Thymus (tissue), 14 donors: ENCODE measurements at places on chromosomes 2 and 18.

DNA sequence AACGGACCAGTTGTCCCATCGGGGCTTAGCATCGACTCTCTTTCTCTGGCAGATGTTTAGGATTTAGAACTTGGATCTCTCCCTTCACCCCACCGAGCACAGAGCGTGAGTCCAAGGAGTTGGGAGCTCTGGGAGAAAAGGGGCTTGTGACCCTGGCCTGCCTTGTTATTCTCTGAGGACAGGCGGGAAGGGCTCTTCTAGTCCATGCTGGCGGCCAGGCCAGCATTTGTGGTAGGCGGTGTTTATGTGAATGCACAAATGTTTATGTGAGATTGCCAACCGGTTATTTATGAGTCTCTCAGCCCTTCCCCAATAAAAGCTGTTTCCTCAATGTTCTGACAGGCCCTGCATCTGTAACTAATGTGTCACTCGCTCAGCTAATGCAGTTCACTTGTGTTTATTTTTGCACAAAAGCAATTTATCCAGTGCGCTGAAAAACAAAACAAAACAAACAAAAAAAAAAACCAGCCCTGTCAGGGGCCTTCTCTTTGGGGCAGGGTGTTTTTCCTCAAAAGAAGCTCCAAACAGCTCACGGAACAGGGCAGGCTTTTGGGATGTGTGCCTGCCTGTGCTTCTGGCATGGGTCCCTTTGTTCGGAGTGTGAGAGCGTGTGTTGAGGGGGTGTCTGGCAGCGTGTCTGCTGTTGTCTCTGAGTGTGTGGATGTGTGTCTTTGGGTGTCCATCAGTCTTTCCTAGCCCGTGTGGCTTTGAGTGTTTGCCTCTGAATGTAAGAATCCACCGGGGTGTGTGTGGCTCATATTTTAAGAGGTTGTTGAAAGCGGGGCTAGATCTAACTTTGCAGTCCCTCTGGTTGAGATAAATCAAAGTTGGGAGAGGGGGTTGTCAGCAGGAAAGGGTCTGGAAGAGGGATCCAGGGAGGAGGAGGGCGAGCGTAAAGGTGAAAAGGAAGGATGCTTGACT is 52.8 kb upstream of the HAAO start:
- no peak overlapping the region for H3K4me3 ChIP-seq
- no peak for DNase-seq
- H3K27me3 ChIP-seq: no peaks in the 10 kb centered on the region
- H3K27ac ChIP-seq: no peak overlapping the region

DNA sequence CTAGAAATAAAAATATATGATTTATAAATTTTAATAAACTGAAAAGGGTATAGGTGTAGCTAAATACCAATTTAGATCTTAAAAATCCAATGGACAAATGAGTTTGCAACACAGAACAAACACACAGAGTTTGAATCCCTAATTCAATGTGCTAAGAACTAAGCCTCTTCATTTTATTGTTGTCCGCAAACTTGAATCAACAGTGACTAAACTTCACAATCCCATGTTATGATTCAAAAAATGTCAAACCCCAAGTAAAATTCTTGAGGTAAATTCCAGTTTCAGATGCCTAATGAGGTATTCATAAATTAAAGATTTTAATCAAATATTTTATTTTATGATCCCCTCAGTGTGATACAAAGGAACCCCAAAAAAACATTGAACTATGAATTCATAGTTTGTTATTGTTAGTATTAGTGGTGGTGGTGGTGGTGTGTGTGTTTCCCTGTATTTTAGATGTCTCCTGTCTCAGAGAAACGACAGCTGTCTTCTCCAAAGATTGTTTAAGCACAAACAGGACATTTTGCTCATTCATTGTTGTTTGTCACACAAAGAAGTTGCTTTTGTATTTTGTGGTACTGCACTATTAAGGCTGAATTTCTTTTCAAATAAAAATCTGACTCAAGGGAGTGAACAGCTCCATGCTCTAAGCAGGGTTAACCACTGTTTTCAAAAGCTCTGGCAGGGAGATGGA is 259.8 kb downstream of the OSR1 start:
- H3K4me3 ChIP-seq: no peak overlapping the region
- no peak overlapping the region for H3K27ac ChIP-seq
- no peaks in the 10 kb centered on the region for H3K4me1 ChIP-seq
- DNase-seq: no peak

GRCh38 chr2:50513724-50514123 is 518.2 kb downstream of the NRXN1 start:
- no peaks in the 10 kb centered on the region for H3K27me3 ChIP-seq
- H3K36me3 ChIP-seq: no peaks in the 10 kb centered on the region
- H3K27ac ChIP-seq: no peak overlapping the region
- DNase-seq: no peak
- H3K4me1 ChIP-seq: no peaks in the 10 kb centered on the region

- no peaks in the 10 kb centered on the region for H3K4me1 ChIP-seq
- H3K27me3 ChIP-seq: no peaks in the 10 kb centered on the region
- DNase-seq: no peak
- no peak overlapping the region for H3K4me3 ChIP-seq
- H3K27ac ChIP-seq: no peak overlapping the region
These were observed 275.9 kb upstream of the MAP2 start for GRCh38 chr2:209147981-209148380.

- H3K27ac ChIP-seq: no peak overlapping the region
- no peak overlapping the region for H3K4me3 ChIP-seq
- DNase-seq: peak; percentile 8
These were observed 51.7 kb upstream of the SMIM21 start for GRCh38 chr18:75478996-75479880.

DNA sequence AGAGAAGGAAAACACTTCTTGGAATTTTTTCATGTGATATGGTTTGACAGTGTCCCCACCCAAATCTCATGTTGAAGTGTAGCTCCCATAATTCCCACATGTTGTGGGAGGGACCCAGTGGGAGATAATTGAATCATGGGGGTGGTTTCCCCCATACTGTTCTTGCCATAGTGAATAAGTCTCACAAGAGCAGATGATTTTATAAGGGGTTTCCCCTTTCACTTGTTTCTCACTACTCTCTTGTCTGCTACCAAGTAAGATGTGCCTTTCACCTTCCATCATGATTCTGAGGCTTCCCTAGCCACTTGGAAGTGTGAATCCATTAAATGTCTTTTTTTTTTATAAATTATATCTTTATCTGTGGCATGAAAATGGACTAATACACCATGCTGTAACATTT is 250.7 kb downstream of the LPIN1 start:
- H3K4me3 ChIP-seq: no peak overlapping the region
- no peaks in the 10 kb centered on the region for H3K4me1 ChIP-seq
- H3K27me3 ChIP-seq: no peaks in the 10 kb centered on the region
- no peak overlapping the region for H3K27ac ChIP-seq
- H3K36me3 ChIP-seq: no peaks in the 10 kb centered on the region
- no peak for DNase-seq

- H3K27ac ChIP-seq: no peak overlapping the region
- no peaks in the 10 kb centered on the region for H3K36me3 ChIP-seq
- H3K4me1 ChIP-seq: no peaks in the 10 kb centered on the region
- no peak for DNase-seq
- H3K4me3 ChIP-seq: no peak overlapping the region
These were observed 195.2 kb downstream of the SLC8A1 start for GRCh38 chr2:40256649-40257048.

- no peak overlapping the region for H3K4me3 ChIP-seq
- DNase-seq: no peak
- no peak overlapping the region for H3K27ac ChIP-seq
These were observed 1.8 kb upstream of the CPO start for GRCh38 chr2:206937555-206937954.

GRCh38 chr18:33833842-33834241 is 255.8 kb downstream of the ASXL3 start:
- no peak overlapping the region for H3K27ac ChIP-seq
- no peaks in the 10 kb centered on the region for H3K4me1 ChIP-seq
- no peak for DNase-seq
- no peaks in the 10 kb centered on the region for H3K36me3 ChIP-seq
- no peak overlapping the region for H3K4me3 ChIP-seq

GRCh38 chr2:174535083-174535482 is 48.3 kb upstream of the GPR155 start:
- H3K27ac ChIP-seq: no peak overlapping the region
- no peaks in the 10 kb centered on the region for H3K27me3 ChIP-seq
- no peaks in the 10 kb centered on the region for H3K4me1 ChIP-seq
- H3K4me3 ChIP-seq: no peak overlapping the region

GRCh38 chr2:74131901-74132300 is 15.8 kb downstream of the BOLA3 start:
- no peaks in the 10 kb centered on the region for H3K4me1 ChIP-seq
- peaks cover 2% of the 10 kb centered on the region for H3K27me3 ChIP-seq
- H3K27ac ChIP-seq: no peak overlapping the region
- H3K4me3 ChIP-seq: no peak overlapping the region
- no peak for DNase-seq

- no peak for DNase-seq
- H3K36me3 ChIP-seq: no peaks in the 10 kb centered on the region
- no peaks in the 10 kb centered on the region for H3K4me1 ChIP-seq
- no peak overlapping the region for H3K27ac ChIP-seq
- H3K27me3 ChIP-seq: no peaks in the 10 kb centered on the region
These were observed 18.4 kb downstream of the KIAA2012 start for GRCh38 chr2:202091476-202091875.

DNA sequence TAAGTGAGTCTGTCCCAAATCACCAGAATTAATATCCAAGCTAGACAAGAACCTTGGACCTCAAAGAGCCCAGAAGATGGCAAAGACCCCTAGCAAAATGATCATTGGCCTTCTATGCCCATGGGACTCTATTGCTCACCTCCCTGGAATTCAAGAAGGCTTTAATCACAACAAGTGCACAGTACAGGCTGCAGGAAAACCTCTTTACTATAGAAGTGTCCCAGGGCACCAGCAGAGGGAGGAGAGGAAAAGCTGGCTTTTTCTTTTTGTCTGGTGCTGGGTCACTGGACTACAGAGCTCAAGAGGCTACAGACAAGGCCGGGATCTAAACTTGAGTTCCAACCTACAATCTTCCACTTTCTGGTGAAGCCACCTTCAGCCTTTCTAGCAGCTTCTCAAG is 88.3 kb upstream of the PPP1CB start:
- no peaks in the 10 kb centered on the region for H3K36me3 ChIP-seq
- no peak overlapping the region for H3K27ac ChIP-seq
- no peak for DNase-seq
- H3K27me3 ChIP-seq: no peaks in the 10 kb centered on the region
- no peak overlapping the region for H3K4me3 ChIP-seq

DNA sequence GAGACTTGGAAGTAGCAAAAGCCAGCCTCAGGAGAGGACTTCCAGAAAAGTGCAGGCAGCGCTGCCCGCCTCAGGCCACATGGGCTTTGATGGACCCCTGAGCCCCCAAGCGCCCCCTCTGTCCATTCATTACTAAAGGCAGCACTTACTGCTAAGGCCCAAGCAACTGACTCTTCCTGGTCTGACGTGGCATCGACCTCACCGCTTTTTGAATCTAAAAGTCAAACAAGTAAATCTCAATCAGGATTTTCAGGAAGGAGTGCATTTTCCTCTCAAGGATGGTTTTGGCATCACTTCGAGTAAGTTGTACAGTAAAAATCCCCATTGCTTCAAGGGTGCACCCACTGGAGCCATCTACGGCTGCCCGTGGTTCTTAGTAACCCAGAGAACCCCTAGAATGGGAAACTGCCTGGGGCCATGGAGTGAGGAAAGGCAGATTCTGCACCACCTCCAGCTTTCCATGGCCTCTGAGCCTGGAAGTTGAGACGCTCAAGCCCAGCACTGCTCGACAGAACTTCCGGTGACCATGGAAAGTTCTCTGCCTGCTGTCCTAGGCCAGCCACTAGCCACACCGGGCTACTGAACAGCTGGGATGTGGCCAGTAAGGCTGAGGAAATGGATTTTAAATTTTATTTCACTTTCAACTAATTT is 7.0 kb downstream of the HJURP start:
- H3K27me3 ChIP-seq: no peaks in the 10 kb centered on the region
- peaks cover 10% of the 10 kb centered on the region for H3K4me1 ChIP-seq
- H3K27ac ChIP-seq: no peak overlapping the region
- H3K36me3 ChIP-seq: peaks cover 75% of the 10 kb centered on the region

DNA sequence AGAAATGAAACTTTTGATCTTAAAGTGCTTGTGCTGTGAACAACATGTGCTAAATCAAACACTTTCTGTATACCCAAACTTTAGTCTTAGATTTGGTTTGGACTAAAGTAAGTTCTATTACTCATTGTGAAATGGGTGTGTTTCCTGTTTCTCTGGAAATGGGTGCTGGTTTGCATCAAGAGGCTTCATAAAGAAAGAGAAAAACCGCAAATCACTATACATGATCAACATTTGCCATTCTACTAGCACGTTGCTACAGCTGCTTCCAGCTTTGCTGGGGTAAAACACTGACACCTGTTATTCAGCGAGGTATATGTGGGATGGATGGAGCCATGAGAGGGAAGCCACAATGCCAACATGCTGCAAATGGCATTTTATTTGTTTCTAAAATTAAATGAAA is 547.0 kb upstream of the ACVR2A start:
- no peaks in the 10 kb centered on the region for H3K27me3 ChIP-seq
- H3K27ac ChIP-seq: no peak overlapping the region
- H3K4me3 ChIP-seq: no peak overlapping the region
- no peaks in the 10 kb centered on the region for H3K36me3 ChIP-seq

DNA sequence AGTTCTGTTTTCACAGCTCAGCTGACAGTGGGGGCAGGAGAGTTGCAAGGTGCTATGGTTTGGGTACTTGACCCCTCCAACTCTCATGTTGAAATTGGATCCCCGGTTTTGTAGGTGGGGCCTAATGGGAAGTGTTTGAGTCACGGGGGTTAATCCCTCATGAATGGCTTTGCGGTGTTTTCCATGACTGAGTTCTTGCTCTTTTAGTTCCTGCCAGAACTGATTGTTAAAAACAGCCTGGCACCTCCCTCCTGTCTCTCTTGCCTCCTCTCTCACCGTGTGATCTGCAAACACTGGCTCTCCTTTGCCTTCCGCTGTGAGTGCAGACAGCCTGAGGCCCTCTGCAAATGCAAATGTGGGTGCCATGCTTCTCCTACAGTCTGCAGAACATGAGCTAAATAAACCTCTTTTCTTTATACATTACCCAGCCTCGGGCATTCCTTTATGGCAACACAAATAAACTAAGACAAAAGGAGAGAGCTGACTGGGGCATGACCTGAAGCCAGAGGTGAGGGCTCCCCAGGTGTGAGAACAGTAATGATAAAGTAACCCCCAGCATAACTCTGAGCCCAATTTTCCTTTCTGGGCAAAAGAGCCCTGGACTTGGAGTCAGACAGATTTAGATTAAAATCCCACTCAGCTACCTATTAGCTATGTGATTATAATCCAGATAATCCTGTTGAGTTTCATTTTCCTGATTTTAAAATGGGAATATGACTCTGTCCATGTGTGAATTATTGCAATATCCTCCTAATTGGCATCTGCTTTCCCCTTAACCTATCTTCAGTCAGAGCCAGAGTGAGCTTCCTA is 64.9 kb upstream of the CAPN13 start:
- H3K4me1 ChIP-seq: no peaks in the 10 kb centered on the region
- no peak for DNase-seq
- no peaks in the 10 kb centered on the region for H3K27me3 ChIP-seq
- no peak overlapping the region for H3K4me3 ChIP-seq
- H3K36me3 ChIP-seq: no peaks in the 10 kb centered on the region
- no peak overlapping the region for H3K27ac ChIP-seq

DNA sequence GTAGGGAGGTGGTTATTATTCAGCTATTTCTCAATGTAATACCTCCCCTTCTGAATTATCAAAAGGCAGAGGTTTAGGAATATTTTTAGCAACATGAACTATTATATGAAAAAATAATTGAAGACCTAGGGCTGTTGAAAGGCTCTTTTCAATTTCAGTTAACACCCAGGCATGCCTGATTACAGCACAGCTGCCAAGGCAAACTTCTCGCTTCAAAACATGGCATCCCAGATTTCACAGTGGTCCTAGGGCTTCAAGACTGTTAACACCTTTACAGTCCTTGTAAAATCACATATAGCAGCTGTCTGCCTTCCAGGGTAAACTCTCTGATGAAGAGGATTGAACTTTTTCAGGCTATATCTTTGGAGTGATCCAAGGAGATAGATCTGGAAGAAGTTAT is 23.2 kb downstream of the CTLA4 start:
- H3K4me3 ChIP-seq: no peak overlapping the region
- no peaks in the 10 kb centered on the region for H3K4me1 ChIP-seq
- no peaks in the 10 kb centered on the region for H3K36me3 ChIP-seq
- no peak overlapping the region for H3K27ac ChIP-seq
